ENCODE measurements at places on chromosomes 6 and 20.

- no peak for DNase-seq
Observed at GRCh38 chr6:143062551-143062950, 1.9 kb downstream of the AIG1 start.

- DNase-seq, result no peak
Observed at GRCh38 chr6:4513561-4513960, 262.6 kb upstream of the CDYL start.

DNA sequence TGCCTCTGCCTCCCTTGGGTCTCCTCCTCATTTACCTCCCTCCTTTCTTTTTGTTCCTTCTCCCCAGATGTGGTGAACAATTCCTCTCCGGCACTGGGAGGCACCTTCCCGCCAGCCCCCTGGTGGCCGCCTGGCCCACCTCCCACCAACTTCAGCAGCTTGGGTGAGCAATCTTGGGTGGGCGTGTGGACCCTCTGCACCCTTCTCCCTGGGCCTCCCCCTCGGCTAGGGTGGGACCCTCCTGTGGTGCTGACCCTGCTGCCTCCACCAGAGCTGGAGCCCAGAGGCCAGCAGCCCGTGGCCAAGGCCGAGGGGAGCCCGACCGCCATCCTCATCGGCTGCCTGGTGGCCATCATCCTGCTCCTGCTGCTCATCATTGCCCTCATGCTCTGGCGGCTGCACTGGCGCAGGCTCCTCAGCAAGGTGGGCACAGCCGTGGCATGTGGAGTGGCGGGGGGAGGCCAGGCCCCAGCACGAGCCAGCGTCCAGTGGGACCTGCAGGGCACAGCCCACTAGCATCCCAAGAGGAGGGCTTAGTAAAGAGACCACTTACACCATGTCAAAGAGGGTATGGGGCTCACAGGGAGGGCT is 8.8 kb downstream of the DDR1 start:
- DNase-seq, result no peak

DNA sequence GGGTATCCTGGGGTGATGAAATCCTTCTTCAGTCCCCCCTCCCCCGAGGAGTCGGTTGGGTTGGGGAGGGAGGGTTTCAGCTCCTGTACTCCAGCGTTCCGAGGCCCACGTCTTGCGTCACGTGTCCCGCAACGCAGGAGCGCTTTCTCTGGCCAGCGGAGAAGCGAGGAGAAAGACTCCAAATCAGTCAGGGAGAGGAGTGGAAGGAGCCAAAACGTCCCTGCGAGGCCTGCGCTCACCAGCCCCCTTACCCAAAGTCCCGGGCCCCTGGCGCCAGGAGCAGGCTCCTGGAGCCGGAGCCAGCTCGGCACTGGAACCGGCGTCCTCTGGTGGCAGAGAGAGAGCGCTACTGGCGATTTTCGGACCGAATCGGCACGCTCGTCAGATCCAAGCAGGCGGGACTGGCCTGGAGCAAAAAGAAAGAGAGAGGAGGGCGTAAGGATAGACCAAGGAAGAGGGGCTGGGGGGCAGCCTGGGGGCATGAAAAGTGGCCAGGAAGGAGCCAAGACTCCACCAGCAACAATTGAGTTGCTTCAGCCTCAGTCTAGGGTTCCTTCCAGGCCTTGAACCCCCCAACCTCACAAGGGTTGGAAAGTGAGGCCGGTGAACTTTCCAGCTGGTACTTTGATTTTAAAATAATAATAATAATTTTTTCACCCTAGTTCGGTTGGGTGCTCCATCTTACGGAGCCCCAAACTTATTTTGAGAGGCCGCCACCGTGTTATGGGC is at the start of gene GNAS:
Gene GNAS (plus strand): TSS at position 174 of the 729 bp plus-strand sequence.
- no peak for DNase-seq

GRCh38 chr6:4055420-4056041 is 23.4 kb downstream of the FAM217A start:
- DNase-seq, result no peak

GRCh38 chr6:11232770-11233626 is 530 bp upstream of the NEDD9 start:
- no peak for DNase-seq

DNA sequence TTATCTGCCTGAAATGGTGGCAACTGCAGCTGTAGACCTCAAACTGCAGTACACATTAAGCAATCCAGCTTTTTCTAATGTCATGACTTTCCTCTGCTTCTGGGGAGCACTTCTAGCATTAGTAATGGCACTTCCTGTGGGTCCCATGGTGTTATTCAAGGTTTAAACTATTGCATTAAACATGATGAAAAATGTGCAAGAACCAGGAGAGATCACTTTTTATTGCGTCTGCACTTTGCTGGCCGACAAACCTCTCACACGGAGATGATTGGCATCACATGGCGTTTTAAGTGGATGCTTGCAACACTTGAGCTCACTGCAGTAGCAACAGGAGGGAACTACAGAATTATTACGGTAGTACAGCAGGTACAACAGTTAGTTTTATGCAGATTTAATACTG is 148.4 kb downstream of the HIVEP2 start:
- DNase-seq, result no peak

DNA sequence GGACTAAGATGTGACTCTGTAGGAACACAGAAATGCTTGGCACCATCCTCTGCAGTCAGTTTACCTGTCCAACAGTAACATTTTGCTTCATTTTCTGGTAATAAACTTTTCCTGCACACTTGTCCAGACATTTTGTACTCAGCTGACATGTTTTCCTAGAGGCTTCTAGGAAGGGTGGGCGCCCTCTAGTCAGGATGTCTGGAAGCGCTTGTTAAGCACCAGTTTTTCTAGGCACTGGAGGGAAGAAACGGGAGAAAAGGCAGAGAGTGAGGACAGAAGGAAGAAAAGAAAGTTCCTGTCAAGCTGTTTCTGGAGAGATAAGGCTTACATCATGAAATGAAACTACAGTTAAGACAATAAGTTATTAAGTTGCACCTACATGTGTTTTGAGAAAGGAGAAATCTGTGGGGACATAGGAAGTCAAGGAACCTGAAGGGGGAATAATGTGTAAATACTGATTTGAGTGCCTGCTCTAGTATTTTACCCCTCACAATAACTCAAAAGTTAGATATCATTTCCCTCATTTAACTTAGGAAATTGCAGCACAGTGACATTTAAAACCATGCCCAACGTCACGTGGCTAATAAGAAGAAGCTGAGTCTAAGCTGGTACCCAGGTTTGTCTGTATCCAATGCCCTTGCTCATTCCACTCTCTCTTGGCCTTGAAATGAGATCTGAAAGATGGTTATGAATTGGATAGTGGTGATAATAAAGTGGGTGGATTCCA is 42.7 kb upstream of the TNFRSF21 start:
- DNase-seq, result no peak

GRCh38 chr20:41063442-41063841 is 34.8 kb downstream of the TOP1 start:
- DNase-seq, result no peak

GRCh38 chr6:165049362-165049761 is 260.0 kb downstream of the C6orf118 start:
- no peak for DNase-seq

- no peak for DNase-seq
Observed at GRCh38 chr6:63997734-63998133, 362.1 kb downstream of the PHF3 start.

DNA sequence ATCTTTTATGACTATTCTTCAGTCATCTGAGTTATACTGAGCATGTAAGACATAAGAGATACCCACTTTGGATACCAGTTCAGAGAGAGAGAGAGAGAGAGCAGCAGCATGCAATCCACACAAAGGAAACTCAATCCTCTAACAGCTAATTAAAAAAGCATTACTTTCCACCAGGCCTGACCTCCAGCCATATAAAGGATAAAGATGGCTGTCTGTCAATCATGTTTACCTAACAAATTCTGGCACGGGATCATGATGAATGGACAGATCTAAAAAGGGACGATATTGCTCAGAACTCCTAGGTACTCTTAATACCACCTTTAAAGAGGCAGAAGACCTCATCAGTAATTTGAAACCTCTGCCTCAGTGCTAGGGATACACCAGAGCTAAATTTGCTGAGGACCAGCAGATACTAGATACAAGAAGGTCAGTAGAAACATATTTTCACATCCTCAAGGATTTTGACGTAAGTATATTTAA is 159.2 kb downstream of the RPS12 start:
- no peak for DNase-seq

DNA sequence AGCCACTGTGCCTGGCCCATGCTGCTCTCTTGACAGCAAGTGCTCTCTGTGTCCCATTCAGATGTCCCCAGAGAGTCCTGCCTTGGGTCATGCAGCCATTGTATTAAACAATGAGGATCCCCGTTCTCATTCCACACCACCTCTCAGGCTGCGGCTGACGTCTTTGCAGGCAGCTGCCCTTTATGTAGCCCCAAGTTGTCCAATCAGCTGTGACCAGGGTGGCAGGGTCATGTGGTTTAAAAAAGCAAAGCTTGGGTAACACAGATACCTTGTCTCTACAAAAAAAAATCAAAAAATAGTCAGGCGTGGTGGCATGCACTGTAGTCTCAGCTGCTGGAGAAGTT is 13.2 kb downstream of the GCNT2 start:
- DNase-seq, result no peak

- no peak for DNase-seq
Observed at GRCh38 chr6:15631432-15631831, 31.4 kb downstream of the DTNBP1 start.

DNA sequence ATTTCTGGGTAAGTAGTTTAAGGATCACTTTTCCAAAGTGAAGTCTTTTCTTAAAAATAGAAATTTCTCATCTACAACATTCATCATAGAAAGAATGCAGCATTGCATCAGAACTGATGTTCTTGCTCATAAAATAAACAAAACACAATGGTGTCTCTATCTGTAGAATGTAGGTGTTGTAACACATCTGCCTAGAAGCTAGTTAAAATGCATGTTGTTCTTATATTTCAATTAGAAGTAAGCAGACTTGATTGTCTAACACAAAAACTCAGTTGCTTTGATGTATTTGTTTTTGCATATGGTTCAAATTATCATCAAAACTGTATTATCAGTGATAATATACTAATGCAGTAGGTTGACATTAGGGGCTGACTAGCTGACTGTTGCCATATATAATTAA is 654.7 kb upstream of the FLRT3 start:
- DNase-seq, result no peak

GRCh38 chr6:2622671-2623070 is 128.1 kb downstream of the MYLK4 start:
- no peak for DNase-seq

- no peak for DNase-seq
Observed at GRCh38 chr6:139198529-139199288, 63.8 kb downstream of the HECA start.

- no peak for DNase-seq
Observed at GRCh38 chr6:158415666-158416065, 103.4 kb downstream of the TULP4 start.

GRCh38 chr6:117906958-117907600 is at the start of gene SLC35F1:
Gene SLC35F1 (plus strand): TSS chr6:117907264.
- no peak for DNase-seq

DNA sequence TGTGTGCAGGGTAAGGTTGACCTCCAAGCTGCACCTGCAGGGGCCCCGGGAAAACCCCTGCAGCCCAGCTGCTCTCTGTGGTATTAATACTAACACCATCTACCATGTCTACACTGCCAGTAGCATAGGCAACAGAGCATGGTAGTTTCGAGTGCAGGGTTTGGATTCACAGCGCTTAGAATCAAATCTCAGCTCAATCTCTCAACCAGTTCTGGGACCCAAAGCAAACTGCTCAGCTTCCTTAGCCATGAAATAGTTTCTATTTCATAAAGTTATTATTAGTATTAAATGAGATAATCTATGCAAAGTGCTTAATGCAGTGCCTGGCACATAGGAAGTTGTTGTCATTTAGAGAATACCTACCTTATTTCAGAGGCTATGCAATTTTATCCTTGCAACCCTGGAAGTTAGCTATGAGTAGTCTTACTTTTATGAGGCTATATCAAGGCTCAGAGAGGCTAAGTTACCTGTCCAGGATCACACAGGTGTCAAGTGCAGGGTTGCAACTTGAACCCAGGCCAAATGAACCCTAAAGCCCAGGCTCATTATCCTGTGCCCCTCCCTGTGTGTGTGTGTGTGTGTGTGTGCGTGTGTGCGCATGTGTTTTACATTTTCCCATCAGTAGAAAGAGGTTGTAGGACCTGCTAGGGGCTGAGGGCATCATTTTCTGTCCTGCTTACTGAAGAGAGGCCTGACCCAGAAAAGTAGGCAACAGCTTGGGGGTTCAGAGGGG is 27.6 kb upstream of the MRPS18A start:
- DNase-seq, result no peak

DNA sequence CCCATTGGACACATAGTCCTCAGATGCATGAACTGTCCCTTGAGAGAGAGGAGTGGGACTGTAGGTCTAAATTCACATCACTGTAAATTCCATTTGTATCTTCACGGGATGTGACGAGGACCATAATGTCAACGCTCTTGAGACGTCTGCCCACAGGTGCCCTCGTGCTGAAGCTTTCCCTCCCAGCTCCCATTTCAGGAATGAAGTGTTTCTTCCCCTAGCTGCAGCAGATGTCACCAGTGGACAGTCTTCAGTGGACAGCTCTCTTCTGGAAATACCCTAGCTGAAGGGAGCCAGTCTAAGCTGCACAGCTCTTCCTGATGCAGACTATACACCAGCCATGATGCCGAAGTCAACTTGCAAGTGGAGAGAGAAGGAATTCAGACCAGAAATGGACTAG is 217.4 kb upstream of the ECI2 start:
- no peak for DNase-seq

DNA sequence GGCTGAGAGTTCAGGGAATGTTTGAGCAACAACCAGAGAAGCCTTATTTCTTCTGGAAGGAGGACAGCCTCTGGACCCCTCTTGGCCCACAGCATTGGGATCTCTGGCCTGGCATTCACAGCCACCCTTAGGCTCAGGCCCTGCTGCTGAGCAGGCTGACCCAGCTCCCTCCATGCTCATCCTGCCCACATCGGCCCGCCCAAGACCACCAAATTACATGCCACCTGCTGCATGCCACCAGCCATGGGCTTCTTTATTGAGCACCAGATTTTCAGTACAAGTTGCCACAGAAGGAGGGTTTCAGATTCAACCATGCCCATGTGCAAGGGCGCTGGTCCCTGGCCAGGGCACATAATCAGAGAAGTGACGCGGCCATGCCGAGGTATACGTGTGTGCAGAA is 32.2 kb downstream of the ADA start:
- DNase-seq, result no peak
